ENCODE measurements at places on chromosomes 3 and 15.

DNA sequence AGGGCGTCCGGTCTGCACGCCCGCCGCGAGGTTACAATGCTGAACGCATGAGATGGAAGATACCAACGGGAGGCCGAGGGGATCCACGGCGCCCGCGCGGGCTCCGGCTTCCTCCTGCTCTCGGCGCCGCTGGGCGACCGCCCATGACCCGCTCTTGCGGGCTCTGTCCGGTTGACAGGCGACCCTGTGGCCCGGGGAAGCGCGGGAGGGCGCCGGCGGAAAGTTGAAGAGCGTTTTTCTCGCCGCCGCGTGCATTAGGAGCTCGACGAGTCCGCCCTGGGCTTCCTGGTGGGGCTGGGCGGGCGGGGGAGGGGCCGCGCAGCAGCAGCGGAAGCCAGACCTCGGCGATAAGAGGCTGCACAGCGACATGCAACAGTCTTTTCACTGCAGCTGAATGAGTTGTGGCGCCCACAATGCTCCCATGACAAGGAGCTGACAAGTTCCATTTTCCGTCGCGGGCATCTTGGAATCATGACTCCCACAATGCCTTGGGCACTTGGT is at the start of gene MBNL1:
Gene MBNL1 (plus strand): TSS at position 375 of the 501 bp plus-strand sequence. CDS start 31,265 bp downstream, outside the sequence.
- peak; percentile 47 for DNase-seq

- no peak for DNase-seq
Observed at GRCh38 chr3:24545887-24546286, 51.2 kb upstream of the THRB start.

- DNase-seq: peak; percentile 56
Observed at GRCh38 chr3:196016485-196016884, 65.4 kb downstream of the TFRC start.

GRCh38 chr3:127015282-127016042 is 32.5 kb downstream of the PLXNA1 start:
- no peak for DNase-seq

DNA sequence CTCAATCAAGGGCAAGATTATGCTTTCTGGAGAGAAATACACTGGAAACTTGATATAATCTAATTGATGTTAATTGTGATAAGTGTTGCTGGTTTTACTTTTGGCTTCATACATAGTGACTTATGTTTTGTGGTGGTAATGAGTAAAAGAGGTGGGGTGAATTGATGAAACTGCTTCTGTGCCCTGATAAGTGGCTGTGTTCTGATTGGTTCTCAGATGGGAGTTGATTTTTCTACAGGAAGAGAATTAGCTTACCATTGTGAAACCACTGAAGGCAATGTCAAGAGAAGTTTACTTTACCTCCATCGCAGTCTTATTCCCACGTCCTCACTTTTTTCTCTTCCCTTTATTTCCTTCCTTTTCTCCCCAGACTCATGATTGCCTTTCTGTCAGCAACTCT is 23.8 kb downstream of the TMEM45A start:
- no peak for DNase-seq

DNA sequence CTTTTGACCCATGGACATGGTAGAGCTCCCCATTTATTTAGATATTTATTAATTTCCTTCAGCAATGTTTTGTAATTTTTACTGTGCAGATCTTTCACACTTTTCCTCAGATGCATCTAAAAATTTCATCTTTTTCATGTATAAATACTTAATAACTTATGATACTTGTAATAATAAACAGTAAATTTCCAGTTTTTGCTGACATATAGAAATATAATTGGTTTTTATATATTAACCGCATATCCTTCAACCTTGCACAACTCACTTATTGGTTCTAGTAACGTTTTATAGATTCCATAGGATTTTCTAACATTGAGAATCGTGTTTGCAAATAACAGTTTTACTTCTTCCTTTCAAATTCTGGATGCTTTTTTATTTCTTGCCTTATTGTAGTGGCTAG is 3.5 kb upstream of the ZNF621 start:
- DNase-seq: no peak

Measured in hepatic stellate cell (primary cell).